ENCODE measurements at places on chromosomes 1 and 21.
A peak's percentile ranks its signal among the peaks of the same experiment; 100 is the strongest.

DNA sequence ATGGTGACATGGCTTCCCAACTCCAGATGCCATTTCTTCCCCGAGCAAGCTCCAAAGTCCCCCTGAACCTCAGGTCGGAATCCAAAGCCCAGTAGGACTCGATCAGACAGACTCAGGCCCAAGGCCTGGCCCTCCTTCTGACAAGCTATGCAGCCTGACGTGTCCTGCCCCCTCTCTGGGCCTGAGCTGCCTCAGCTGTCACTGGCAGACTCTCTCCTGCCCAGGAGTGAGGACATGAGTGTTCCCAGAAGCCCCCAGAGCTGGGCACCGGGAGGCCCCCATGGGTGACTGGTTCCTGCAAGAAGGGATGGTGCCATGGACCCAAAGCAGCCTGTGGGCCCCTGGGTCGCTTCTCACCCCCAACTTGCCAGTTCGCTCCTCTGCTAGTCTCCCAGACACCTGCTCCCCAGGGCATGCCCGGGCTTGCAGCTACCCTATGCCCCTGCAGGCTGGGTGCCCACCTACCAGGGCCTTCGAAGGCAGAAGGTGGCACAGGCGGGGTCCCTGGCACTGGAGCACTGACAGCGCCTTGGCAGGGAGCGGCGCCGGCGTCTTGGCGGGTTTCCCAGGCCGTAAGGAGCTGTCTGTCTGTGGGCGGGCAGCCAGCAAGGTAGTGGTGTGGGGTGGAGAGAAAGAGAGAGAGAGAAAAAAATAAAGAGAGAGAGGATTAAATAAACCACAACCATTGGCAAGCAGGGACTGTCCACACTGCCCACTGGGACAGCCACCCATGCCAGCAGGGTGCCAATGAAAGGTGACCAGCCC lies 2.3 kb downstream of the EDN2 start:
- DNase-seq = no peak

- no peak for DNase-seq
These were observed 148.1 kb downstream of the TTLL7 start for GRCh38 chr1:83850834-83851233.

DNA sequence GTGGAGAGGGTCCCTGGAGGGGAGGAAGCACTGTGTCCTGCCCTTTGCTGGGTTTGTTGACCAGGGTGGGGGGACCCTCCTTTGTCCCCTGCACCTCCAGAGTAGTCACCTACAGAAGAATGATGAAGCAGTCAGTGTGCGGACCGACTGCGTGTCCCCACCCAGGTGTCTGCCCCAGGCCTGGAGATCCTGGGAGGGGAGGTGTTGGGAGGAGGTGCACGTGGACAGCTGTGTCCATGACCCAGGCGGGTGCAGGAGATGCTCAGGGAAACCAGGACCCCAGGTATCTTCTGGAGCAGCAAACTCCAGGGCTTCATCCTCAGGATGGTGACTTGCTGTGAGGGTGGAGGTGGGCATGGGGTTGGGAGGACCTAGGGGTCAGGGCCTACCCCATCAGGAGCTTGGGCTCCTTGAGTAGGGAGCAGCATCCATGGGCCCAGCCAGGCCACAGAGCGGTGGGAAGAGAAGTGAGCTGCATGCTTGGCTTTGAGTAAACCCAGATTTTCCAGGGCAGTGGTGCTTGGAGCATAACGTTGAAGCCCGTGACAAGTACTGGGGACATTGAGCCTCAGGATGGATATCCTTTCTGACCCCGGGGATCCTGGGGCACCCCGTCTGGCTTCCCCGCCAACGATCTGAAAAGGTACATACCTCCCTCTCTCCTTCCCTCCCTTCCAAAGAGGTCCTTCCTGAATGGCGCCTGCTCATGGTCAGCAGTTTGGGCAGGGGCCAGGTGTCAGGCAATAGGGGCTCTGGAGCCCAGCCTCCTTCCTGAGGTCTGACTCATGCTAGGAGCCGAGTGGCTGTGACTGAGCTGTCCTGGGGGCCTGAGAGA lies 13.7 kb downstream of the ACTRT2 start:
- no peak for DNase-seq

- no peak for DNase-seq
These were observed 672.4 kb upstream of the TMPRSS15 start for GRCh38 chr21:19076031-19076430.

DNA sequence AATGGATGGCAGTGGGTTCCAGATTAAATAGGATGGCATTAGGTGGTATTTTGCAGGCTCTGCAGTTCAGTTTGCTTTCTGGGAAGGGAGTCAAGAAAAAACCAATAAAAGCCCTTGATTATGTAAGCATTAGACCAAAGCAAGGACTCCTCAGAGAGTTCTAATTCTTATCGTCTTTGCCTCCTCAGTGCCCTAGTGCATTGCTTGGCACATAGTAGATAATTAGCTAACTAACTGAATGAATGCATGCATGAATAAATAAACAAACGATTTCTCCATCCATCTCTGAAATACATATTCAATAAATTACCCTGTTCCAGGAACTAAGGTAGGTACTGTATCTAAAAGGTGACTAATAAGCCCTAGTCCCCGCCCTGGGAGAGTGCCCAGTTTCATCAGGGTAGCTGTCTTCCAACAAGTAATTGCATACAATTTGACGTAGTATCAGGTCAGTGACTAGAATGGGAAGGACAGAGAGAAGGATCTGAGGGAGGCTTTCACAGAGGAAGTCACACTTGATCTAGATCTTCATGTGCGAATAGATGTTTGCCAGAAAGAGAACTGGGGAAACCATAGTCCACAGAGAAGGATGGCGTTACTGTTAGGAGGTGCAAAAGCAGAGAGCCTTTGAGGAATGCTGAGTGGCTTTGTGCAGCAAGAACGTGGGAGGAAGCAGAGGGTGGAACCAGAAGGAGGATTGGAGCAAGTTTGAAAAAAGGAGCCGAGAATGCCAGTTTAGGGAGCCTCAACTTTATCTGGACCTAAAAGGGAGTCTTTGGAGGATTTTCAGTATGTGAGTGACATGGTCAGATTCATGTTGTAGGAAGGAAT lies 111.4 kb downstream of the TBX19 start:
- no peak for DNase-seq

DNA sequence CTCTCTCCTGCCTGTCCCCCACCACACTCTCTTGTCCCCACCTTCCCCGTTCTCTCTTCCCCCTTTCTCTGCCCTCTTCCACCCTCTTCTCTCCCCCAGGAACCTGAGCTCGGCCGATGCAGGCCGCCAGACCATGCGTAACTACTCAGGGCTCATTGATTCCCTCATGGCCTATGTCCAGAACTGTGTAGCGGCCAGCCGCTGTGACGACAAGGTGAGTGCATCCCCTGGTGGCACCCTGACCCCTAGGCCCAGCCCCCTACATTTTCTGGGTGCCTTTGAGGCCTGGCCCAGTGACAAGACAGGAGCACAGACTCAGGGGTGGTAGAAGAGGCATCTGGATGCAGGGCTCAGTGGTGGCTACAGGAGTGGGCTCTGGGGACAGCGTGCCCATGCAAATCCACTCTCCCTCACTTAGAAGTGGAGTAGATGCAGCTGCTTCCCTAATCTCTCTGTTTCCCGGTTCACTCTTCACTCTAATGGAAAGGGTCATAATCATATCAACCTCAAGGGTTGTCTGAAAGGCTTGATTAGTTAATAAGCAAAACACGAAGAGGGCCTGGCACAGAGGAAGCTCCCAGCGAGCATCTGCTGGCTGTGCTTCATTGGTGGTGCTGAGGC lies 37.0 kb downstream of the PKP1 start:
- DNase-seq = no peak

DNA sequence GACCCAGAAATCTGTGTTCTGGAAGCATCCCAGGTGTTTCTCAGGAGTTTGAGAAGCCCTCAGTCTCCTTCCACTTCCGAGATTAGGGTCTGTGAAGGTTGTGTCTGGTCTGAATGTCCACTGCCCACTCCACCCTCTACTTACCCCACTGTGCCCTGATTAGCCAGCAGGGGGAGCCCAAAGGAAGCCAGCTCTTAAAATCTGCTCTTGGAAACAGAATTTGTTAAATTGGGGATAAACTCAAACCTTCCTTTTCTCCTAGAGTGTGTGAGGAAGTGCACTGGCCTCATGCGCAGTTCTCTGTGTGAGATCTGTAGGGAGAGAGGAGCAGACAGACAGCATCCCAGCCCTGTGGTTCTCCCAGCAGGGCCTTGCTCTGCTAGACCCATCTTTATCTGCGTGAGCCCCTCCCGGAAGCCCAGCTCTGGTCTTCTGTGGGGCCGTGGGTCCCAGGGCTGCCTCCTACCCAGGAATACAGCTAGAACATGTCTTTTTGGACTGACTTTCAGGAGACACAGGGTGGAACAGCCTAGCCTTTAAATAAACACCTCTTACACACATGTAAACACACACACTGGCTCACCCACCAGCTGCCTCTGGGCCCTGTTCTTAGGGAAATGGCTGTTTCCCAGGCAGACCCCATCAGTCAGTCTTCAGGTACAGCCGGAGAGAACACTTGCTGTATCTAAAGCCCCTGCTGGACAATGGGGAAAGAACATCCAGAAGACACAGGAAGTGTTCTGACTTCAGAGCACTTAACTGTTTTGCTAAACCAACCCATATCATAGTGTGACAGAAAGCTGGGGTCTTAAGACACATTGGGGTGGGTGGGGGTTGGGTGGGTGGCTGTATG lies 52.2 kb downstream of the SMYD2 start:
- DNase-seq = peak; percentile 46

DNA sequence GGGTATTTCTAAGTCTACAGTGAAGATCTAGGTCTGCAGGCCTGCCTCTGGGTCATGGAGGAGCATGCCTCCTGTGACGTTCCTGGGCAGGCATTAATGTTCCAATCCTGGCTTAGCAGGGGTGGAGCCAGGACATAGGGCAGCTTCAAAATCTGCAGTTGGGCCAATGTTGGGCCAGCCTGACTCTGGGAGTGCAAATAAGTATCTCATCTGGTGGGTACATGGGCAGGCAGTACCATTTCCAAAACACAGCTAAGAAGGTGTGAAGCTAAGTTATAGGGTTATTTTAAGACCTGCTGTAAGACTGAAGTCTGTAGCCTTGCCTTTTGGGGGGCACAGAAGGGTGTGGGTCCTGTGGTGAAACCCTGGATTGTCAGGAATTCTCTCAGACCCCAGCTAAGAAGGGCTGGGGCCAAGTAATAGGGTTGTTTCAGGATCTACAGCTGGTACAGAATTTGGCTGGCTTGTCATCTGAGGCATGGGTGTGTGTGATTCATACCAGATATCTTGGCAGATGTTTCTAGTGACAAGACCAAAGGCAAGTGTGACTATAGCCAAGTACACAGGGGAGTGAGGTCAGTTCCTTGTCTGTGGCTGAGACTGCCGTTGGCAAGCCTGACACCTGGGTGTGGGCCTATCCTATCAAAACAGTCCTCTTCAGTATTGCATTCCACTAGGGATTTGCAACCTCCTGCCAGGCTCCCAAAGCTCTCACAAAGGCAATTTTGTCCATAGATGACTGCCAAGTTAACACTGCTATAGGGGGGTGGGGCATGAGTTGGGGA lies 468.7 kb upstream of the B3GALT2 start:
- DNase-seq = no peak

GRCh38 chr1:14869187-14869586 lies 270.7 kb downstream of the KAZN start:
- no peak for DNase-seq

DNA sequence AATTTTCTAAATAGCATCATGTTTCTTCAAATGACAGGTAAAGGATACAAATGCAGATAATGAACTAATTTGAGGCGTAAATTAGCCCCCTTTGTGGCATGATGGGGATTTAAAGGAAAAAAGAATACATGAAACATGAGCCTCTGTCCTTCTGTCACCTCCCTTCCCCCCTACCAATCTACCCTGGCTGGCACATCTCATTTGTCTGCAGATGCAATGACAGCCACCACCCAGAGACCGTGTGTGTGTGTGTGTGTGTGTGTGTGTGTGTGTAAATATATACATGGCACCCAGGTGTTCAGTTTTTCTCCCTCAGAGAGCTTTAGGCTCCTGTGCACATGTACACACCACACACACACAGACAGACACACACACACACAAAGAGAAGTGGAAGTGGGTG lies 451.1 kb downstream of the RWDD3 start:
- DNase-seq = no peak

GRCh38 chr1:155005076-155006011 lies 2.7 kb downstream of the ZBTB7B start:
- no peak for DNase-seq

- peak; percentile 50 for DNase-seq
These were observed 1.7 kb downstream of the WNT9A start for GRCh38 chr1:227945891-227946623.

DNA sequence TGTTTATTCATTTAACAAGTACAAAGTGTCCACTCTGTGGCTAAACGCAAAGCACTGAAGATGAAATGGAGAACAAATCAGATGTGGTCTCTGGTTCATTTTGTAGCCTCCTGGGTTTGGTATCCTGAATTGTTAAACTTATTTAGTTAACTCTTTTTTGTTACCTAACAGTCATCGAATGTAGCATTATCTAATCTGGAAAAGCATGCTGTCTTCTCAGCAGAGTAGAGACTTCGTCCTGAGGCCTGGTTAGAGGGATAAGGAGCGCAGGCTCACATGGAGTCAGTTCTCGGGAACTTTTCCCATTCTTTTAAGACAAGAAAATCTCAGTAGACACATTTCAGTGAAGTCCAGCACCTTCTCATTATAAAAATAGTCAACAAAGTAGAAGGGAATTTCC lies 33.1 kb upstream of the SH3D21 start:
- DNase-seq = no peak

DNA sequence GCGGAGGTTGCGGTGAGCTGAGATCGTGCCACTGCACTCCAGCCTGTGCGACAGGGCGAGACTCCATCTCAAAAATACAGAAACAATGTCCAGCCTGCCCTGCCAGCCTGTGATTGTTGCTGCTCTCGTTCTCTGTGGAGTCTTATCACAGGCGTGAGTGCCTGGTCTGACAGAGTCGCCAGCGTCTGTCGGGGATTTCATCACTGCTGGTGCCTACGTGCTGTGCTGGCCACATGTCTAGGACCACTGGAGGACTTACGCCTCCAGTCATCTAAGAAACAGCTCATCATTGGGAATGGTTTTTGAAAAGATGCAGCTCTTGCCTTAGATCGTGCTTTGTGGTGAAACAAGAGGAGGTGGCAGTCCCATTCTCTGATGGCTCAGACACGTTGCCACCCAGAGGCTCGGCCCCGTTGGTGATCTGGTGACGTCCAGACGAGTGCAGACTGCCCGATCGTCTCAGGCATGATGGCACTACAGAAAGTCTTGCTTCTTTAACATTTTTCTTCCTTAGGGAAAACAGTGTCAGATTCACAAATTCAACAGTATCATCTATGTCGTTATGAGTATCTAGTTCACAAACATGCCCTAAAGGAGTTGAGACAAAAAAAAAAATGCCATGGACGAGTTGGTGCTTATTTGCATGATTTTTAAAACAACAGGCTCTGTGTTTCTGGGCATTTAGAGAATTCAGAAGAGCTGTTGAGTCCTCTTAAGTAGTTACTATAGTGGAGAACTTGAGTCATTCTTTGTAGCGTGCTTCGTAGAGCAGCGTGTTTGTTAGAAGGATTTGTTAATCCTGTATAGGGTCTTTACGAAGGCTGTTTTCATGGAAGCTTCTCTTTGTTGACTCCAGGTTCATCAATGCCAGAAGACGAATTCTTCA lies 47.5 kb downstream of the CBS start:
- DNase-seq = no peak
